Activated T-cell treated with anti-CD3 and anti-CD28 coated beads for 1 hour (primary cell): ENCODE measurements at places on chromosomes 1 and 21.

DNA sequence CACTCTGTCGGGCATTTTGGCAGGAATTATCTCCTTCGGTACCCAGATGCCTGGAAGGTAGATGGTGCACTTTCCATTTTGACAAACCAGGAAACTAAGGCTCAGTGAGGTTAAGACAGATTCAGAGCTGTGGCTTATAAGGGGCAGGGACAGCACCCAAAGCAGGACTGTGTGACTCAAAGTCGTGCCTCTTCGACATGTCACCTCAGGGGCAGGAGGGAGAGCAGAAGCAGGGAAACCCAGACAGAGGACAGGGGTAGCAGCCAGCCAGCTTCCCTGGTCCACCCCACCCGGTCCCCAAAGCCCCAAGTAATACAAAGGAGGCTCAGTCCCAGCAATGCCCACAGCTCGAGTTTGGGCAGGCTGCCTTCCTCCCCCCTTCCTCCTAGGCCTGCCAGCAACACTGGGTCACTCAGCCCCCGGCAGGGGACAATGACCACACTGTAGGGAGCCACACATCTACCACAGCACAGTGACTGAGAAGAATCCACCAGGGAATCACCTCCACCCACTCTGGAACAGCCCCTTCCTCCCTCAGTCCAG, 2.5 kb downstream of the RHOC start:
- no peak for DNase-seq

DNA sequence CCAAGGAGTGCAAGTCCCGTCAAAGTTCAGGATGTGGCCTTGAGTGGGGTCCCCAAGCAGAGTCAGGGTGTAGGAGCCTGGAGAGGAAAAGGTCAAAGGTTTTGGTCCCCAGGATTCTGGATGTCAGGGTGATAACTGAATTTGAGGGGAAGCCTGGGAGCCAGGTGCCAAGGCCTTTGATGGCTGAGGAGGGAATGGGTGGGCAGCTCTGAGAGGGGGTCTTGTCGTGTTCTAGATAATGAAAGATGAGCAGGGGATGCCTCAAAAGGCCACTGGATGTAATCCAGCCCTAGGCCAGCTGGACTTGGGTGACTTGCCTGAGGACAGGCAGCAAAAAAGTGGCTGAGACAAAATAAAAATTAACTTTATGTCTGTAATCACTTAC, 27.5 kb upstream of the KCNA2 start:
- DNase-seq = no peak

DNA sequence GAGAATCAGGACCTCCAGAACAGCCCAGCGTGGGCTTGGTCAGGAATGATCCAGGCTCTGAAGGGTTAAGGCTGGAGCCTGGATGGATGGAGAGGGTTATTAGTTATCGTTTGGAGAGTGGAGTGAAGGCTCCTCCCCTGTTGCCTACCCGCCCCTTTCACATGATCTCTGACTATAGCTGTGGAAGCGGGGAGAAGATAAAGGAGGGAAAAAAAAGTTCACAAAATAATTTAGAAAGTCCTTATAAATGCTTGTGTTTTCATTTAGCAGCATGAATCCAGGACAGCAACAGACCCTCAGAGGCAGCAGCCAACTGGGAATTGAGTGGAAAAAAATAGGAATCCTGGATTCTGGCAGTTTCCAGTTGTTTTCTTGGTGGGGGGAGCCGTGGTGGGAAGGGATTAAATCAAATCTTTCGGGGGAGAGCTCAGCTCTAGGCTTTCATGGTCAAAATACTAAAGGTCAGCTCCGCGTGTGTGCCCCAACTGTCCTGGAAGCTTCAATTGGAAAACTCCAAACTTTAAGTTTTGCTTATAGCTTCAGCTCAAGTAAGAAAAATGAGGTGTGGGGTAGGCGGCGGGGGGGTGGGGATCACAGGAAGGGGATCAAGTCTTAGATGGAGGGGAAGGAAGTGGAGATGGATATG, 595 bp upstream of the DDR2 start:
- no peak for DNase-seq

DNA sequence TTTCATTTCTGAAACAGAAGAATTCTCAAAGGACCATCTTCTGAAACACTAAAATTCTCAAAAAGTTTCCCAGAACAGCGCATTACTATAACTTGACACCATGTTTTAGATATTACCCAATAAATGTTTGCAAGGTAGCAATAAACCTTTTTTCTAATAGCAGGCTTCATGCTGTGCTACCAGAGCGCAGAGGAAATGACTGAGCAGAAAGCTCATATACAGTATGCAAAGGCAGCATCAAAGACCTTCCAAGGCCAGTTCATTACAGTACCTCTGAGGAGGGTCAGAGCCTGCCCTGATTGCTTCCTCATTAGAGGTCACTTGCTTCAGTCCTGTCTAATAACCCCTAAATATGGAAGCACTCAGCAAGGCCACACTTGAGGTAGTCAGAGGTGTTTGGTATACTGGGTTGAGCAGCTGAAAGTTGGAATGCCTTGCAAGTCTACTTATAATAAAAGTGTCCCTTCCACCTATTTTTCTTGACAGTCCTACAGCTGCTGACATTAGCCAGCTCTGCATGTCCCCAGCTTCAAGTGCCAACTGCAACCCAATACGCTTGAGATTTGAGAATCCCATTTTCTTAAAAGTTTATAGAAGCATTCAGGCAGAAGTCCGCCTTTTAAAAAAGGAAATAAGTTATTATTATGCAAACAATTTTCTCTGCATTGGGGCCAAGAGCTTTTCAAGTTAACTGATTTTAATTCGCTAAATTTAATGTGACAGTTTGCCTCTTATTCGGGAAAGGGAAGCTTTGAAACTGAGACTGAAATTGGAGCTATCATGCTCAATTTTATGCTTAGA, 207.2 kb downstream of the ZC3H11B start:
- DNase-seq = no peak

GRCh38 chr1:65258106-65258505, 51.2 kb upstream of the DNAJC6 start:
- DNase-seq = no peak

DNA sequence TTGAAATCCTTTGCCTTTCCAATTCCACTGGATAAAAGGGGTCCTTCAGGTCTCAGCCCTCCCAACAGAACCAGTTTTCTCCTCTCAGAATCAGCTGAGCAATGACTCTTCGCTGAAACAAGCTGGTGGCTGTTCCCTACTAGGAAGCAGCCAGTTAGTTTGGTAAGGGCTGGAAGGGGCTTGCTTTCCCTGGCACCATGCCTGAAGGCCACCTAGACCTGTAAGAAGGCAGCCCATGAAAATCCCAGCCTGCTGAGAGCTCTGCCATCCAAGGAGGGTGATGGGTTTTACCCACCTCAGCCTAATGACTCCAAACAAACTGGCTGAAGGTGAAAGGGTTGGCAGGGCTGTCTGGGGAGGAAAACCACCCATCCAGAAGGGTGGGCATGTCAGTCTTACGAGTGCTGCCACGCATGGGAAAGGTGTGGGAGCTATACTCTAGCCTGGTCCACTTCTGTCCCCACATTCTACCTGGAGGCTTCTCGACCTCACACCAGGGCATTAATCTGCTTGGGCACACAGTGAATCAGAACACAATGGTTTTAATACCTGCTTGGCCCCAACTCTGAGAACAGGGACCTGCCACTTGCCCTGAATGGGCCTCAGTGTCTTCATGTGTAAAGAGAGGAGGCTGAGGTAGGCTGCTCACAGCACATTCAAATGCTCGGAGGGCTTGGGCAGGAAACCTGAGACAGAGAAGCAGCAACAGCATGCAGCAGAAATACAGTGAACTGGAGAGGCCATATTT, 53.0 kb downstream of the CD46 start:
- no peak for DNase-seq

DNA sequence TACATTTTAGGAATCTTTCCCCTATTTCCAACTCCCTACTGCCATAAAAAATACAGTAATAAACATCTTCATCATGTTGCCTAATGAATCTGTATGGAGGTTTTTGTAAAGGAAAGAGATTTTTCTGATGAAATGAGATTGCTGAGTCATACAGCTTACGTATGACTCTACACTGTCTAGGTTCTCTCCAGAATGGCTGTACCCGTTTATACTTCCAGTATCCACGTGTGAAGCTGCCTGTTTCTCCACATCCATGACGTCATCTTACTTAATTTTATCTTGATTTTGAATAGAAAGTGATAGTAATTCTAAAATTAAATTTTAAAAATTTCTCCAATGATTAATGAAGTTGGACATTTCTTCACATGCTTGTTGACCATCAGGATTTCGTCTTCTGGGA, 103.7 kb downstream of the COQ8A start:
- DNase-seq = no peak

DNA sequence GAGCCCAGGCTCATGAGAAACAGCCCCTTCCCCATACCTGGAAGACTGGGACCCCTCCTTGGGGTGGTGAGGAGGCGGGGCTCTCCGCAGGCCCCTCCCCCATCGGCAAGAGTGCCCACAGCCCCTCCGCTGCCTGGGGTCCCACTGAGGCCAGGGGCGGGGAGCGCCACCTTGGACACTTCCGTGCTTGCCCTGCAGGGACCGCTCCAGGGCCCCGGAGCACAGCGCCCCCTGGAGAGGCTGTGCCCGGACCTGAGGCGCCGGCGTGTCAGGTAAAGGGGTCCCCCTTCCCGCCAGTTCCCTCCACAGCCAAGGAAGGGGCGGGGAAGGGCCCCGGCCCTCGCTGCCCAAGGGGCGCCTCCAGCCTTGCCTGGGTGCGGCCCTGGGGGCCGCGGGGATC, 21.5 kb downstream of the INAVA start:
- DNase-seq = no peak

- DNase-seq = no peak
Observed at GRCh38 chr21:37753122-37753599, 163.1 kb downstream of the KCNJ6 start.

DNA sequence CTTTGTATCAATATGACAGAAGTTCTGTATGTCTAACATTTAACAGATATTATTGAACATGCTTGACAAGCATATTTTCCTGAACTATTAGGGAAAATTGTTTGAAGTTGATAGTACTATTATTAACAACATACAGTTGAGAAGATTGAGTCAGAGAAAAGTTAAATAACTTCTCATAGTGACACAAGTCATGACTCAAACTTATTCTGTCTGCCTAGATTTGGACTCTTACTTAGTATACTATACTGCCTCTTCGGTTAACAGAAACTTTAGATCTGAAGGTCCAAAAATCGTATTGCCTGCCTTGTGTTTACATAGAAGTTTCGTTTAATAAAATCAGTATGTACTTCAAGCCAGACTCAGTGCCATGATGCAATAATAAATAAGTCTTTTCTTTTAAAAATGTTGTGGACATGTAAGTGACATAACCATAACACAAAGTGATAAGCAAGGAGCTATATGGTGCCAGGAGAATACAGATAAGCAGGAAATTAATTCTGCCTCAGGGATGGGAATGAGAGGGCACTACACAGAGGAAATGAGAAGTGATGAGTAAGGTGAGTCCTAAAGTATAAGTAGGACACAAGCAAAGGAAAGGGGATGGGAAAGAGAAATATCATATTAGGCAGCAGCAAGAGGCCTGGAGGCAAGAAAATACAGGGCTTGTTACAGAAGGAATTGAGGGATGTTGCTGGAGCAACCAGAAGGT, 48.1 kb downstream of the LHX9 start:
- DNase-seq = no peak

GRCh38 chr1:29645586-29645985, 409.3 kb downstream of the PTPRU start:
- no peak for DNase-seq

DNA sequence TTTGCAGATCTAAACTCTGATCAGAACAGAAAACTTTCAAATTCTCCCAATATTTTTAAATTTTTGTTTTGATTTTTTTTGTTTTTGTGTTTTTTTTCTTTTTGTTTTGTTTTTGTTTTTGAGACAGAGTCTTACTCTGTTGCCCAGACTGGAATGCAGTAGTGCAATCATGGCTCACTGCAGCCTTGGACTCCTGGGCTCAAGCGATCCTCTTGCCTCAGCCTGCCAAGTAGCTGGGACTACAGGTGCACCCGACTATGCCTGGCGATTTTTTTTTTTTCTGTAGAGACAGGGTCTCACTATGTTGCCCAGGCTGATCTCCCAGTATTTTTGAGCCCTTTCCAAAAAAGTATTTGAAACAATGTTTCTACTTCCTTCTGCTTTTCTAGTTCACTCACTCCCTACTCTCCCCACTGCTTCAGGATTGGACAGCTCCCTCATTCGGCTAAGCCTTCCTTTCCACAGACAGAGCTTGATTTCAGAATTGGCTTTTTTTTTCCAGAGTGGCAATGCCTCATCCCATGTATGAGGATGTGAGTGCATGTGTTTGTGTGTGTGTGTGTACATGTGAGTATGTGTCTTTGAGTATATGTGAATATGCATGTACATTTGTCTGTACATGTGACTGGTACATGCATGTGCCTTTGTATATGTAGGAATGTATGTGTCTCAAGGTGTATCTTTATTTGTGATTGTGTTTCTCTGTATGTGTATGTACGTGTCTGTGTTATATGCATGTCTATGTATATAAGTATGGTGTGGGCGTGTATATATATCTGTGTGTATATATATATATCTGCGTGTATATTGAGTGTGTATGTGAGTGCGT, 11.9 kb downstream of the LHX4 start:
- DNase-seq = no peak

GRCh38 chr1:158972841-158973240, 36.9 kb upstream of the IFI16 start:
- DNase-seq = no peak

GRCh38 chr1:117582451-117582850, 23.4 kb upstream of the TENT5C start:
- no peak for DNase-seq

- no peak for DNase-seq
Observed at GRCh38 chr1:89565521-89565920, 40.9 kb downstream of the LRRC8B start.

DNA sequence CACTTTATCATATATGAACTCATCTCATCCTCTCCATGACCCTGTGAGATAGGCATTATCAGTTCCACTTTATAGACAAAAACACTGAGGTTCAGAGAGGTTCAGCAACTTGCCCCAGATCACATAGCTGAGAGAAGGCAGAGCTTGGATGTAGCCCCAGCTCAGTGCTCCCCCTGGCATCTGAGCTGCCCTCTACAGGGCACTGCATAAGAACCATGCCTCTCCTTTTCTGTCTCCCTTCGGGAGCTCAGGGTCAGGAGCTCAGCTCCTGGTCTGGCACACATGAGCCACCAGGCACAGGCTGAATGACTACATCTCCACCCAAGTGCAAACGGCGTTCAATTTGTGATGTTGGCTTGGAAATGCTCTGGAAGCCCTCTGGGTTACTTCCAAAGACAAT, 16.9 kb downstream of the RAB7B start:
- no peak for DNase-seq

DNA sequence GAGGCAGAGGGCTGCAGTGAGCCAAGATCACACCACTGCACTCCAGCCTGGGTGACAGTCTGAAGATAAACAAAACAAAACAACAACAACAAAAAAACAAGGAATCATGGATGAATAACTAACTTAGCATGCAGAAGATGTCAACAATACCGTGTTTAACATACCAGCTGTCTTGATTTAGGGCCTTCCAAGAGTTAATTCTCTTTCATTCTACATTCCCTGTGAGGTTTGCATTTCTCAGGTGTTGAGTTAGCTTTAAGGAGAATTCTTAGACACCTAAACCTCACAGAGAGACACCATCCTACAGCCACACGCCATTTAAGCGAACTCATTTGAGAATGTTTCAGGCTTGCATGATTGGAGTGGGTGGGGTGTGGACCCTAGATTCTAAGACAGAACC, 363.1 kb upstream of the RUNX1 start:
- no peak for DNase-seq
